SW 1271 (cell line): ENCODE measurements at places on chromosomes 1 and 21.

- DNase-seq: peak; percentile 5
Measured at GRCh38 chr1:197399755-197400521, 131.9 kb downstream of the CRB1 start.

GRCh38 chr21:14542638-14543037 lies 3.5 kb downstream of the SAMSN1 start:
- no peak for DNase-seq

DNA sequence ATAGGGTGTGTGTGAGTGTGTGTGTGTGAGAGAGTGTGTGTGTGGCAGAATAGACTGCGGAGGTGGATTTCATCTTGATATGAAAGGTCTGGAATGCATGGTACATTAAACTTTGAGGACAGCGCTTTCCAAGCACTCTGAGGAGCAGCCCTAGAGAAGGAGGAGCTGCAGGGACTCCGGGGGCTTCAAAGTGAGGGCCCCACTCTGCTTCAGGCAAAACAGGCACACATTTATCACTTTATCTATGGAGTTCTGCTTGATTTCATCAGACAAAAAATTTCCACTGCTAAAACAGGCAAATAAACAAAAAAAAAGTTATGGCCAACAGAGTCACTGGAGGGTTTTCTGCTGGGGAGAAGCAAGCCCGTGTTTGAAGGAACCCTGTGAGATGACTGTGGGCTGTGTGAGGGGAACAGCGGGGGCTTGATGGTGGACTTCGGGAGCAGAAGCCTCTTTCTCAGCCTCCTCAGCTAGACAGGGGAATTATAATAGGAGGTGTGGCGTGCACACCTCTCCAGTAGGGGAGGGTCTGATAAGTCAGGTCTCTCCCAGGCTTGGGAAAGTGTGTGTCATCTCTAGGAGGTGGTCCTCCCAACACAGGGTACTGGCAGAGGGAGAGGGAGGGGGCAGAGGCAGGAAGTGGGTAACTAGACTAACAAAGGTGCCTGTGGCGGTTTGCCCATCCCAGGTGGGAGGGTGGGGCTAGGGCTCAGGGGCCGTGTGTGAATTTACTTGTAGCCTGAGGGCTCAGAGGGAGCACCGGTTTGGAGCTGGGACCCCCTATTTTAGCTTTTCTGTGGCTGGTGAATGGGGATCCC lies 18.3 kb upstream of the HDAC1 start:
- no peak for DNase-seq

DNA sequence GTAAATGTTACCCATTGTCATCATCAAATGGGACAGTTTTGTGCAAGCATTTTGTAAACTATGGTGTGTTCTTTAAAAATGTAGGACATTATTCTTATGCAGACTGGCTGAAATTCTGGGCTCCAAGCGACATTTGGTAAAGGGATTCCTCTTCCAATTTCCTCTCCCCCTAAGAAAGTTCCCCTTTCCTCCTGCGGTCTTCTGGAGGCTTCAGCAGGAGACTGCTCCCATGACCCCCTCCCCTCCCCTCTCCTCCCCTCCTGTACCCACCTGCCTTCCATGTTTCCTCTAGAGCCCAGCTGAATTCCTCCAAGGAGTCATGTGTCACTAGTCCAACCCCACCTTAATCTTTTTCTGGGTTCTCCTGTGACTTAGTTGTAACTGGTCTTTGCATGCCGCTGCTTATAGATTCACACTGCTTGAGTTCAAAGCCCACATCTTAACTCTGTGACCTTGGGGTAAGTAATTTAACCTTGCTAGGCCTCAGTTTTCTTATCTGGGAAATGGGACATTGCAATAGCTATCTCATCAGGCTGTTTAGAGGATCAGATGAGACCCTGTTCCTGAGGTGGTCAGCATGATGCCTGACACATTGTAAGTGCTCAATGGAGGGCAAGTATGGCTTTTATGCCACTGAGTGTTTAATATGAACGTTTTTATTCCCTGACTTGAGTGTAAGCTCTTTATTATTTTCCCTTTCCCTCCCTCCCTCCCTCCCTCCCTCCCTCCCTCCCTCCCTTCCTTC lies 69.9 kb upstream of the WDR26 start:
- no peak for DNase-seq

DNA sequence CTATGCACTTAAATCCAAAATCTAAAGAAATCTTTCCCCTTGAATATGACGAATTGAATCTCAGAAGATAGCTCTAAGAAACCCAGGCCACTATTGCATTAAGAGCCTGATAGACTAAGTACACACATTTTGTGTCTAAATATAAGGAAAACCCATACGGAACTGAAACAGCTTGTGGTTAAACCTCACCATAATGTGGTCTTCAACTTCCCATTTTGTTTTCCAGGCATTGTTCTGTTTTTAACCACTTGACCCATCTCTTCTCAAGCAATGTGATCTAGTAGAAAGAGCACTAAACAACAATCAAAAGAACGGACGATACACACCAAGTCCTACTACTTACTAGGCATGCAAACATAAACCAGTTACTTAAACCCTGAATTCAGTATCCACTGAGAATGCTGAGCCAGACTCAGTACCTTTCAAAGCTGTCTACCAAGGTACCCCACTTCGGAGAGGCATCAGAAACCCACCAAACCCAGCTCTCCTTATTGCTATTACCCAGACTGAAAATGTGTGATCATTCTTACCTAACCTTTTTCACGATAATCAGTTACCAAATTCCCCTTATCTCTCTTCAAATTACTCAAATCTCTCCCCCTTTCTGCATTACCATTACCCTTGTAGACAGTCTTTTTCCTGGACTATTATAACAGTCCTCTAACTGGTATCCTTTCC lies 12.8 kb downstream of the OTUD7B start:
- DNase-seq: no peak

GRCh38 chr1:40648928-40649591 lies 16.4 kb downstream of the RIMS3 start:
- no peak for DNase-seq

DNA sequence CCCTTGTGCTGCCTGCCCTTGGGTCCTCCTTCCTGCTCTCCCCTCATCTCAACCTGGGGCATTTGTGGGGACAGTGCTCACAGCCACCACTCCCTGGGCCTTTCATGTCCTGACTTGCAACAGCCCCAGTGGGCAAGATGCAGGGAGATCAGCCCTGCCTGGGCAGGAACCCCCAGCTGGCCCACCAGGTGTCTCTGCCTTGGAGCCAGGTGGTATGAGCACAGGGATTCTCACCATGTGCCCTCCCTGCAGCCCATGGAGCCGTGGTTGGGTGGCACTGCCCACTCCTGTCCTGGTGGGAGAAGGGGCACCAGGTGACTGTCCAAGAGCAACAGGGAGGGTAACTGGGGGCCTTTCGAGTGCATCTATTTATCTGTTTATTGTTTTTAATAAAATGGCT lies 100.4 kb downstream of the AJAP1 start:
- no peak for DNase-seq

DNA sequence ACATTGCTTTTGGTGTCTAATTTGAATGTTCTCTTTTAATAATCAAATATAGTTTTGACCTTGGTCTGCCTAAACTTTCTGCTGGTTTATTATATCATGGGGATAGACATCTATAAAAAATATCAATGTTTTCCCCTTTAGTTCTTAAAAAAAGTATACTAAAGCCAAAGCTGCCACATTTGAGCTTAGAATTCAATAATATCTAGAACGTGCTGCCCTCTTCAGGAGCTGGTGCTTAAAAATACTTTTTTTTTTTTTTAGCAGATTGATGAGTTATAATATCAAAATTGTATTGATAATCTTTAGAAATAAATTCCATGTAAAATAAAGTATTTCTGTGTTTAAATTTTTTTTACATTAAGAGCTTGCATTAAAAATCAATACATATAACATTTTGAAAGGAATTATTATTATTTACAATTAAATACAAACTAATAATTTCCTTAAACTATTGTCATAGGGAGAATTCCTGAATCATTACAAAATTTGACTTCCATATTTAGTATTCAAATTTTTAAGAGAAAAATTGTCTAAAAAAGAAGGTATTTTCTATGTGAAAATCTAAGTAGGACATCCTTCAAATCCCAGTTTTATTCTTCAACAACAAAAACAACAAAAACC lies 40.1 kb upstream of the ADGRL2 start:
- no peak for DNase-seq

DNA sequence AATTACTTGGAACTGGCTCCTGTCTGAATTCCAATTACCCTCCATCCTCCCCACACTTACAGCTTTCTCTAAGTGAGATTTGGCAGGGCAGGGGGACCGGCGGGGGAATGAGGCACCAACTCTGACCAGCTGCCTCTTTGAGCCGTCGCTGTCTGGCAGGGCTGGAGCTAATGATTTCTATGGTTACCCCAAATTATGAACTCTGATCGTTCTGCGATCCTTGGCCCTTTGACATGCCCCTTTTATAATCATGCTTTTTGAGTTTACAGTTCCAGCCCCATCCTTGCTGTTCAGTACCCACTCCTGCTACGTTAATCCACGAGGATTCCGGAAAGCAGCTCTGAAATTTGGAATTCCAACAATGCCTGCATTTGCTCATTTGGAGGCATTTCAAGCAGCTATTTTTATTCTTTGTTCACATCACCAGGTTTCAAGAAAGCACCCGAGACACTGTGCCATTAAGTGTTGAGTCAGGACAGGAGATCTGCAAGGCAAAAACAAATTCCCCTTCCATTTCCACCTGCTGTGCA lies 54.6 kb upstream of the LBR start:
- DNase-seq: no peak

- DNase-seq: no peak
Measured at GRCh38 chr1:221756830-221757551, 15.1 kb upstream of the DUSP10 start.

DNA sequence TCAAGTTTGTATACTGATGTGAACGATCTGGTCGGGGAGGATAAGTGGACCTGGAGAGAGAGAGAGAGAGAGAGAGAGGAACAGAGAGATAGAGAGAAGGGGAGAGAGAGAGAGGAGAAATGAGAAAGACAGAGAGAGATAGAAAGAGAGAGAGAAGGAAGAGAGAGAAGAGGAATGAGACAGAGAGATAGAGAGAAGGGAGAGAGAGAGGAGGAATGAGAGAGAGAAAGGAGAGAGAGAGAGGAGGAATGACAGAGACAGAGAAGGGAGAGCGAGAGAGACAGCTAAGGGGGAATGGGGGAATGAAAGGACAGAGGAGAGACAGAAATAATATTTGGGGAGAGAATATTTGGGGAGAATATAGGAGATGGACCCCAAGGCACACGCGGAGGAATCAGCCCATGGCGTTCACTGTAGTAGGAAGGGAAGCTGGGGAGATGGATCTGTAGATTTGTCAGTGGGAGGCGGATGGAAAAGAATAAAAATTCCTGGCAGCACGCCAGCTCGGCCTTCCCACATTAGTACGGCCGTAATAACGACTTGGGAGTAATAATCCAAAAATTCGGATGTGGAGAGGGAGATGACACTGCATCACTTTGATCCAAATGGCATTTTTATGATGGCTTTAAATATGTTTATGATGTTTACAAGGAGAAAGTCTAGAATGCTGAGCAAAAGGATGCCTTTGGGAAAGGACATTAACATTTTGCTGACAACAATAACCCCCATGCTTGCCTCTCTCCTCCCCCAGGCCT lies 159.8 kb upstream of the KCNJ6 start:
- no peak for DNase-seq

DNA sequence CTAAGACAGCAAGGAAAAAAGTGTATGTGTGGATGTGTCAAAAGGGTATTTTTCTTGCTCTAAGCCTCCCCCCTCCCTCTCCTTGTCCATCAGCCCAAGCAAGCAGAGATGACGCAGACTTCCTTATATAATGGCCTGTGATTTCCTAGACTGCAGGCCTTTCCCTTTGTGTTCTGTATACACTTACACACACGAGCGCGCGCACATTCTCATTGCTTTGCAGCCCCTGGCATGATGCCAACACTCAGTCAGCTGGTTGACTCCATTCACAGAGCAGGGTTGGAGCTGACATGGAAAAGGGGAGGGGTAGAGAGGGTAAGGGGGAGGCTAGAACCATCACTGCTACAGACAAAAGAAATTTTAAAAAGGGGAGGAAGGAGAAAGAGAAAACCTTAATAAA lies 41.8 kb downstream of the GATAD2B start:
- DNase-seq: no peak

DNA sequence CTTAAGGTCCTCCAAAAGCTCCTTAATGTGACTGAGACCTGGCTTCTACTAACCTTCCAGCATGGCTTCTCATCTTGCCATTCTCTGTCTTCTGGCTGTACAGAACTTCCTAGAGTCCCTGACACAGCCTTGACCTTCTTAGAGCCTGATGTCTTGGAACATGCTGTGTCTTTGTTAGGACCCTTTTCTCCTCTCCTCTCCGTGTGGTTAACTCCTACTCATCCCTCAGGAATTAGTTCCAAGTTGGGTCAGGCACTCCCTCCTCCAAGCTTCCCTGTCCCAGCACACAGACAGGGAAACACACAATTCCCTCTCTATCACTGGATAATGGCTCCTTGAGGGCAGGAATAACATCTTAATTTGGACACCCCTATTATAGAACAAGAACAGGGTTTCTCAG lies 275.4 kb upstream of the USP24 start:
- no peak for DNase-seq
